Chondrocyte (in vitro differentiated cells): ENCODE measurements at places on chromosomes 11 and 22. TPM values are rescaled to one million over a fixed set of nuclear protein-coding genes. Genes with fewer than 3 reads are reported as not detected.
A peak's percentile ranks its signal among the peaks of the same experiment; 100 is the strongest.

Gene RIMBP3B
- total RNA-seq, result 0.15 to 0.67 TPM (median 0.27 TPM) in 3 replicates

Gene C11orf87
- 0.05 to 0.36 TPM (median 0.15 TPM) in 3 replicates for total RNA-seq

Gene LRRC74B
- not detected in 3 replicates for total RNA-seq

Gene TCN2
- 10.4 to 14.9 TPM (median 11.5 TPM) in 3 replicates for total RNA-seq

Gene SLCO2B1
- total RNA-seq, result 6.0 to 19.5 TPM (median 19.2 TPM) in 3 replicates

Gene KCNE3
- 0.46 to 0.72 TPM in 2 of 3 replicates, not detected in the other for total RNA-seq

Gene CST6
- total RNA-seq, result not detected in 3 replicates

Gene MYBPC3
- not detected in 3 replicates for total RNA-seq

Gene GTSE1
- total RNA-seq, result 7.2 to 8.2 TPM (median 7.3 TPM) in 3 replicates

Gene FIBIN
- total RNA-seq, result 98.5 to 258 TPM (median 102 TPM) in 3 replicates

DNA sequence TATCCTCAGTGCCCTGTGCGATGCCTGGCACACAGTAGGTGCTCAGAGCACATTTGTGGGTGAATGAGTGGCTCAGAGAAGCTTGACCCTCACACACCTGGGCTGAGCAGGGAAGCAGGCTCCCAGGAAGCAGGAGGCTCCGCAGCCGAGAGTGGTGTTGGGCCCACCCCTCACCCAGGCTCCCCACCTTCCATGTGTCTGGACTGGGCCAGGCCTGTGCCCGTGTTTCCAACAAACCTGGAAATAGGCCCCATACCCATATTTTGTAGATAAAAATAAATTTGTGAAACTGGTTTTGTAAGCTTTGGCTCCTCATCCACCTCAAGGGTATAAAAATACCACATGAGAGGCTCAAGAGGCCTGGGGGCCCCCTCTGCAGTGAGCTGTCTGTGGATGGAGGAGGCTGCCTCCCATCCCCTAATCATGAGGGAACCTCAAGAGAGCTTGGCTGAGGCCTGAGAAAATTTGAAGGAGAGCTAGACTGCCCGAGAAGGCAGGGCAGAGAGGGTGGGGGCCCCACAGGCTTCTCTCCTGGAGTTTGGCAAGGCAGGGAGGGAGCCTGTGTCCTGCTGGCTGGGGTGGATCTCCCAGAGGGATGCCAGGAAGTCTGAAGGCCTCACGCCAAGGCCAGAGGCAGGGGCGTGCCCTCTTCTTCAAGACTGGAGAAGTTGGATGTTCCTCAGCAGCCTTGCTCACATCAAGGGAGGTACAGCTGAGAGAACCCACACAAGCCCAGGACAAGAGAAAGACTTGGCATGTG, 147.0 kb upstream of the NECTIN1 start:
- no peak for DNase-seq

GRCh38 chr11:69364921-69365320, 71.0 kb downstream of the MYEOV start:
- DNase-seq, result no peak

- DNase-seq, result no peak
These were observed 766 bp downstream of the APOL2 start for GRCh38 chr22:36238373-36239149.

DNA sequence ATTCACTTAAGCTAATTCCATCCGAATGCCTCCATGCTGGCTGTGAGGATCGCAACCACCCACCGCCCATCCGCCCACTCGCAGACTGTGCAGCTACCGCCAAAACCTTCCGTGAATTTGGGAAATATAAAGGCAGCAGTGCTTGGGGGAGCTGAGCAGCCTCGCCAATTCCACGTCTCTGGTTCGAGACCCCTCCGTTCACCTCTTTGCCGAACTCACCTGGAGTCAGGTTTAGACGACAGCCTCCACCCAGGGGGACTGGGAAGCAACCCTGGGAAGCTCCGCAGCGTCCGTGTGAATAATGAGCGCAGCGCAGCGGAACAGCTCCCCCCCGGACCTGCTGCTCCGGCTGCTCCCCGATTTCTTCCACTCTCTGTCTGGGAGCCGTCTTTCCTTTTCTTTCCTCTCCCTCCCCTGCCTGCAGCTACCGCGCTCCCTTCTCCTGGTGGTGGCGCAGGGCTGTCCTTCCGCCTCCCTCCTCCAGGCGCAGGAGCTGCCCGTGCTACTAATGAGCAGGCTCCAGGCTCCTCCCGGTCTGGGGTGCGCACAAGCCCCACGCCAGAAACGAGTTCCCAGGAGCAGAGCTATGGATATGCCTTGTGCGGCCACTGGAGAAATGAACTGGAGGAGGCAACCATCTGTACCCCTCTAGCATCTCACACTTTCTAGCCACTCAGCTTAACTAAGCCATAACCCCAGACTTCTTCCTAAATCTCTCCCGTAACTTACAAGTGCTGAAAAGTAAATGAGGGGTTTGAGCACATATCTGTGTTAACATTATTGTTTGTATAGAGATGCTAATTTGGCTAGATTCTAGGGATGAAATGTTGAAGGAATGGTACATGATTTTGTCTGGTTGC, 107.3 kb downstream of the XKR3 start:
- DNase-seq, result peak; percentile 76

DNA sequence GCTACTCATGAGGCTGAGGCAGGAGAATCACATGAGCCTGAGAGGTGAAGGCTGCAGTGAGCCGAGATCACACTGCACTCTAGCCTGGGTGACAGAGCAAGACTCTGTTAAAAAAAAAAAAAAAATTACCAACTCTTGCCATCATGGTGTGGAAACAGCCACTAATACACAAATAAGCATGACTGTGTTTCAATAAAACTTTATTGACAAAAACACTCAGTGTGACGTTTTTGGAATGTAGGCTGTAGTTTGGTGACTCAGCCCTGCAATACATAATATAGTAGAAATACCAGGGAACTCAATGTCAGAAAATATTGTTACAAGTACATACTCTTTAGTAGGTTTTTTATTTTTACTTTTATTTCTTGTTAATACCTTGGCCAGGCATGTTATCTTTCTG, 207.1 kb downstream of the CASP12 start:
- DNase-seq, result no peak

- DNase-seq, result no peak
These were observed 6.9 kb downstream of the MUC6 start for GRCh38 chr11:1029654-1030053.

DNA sequence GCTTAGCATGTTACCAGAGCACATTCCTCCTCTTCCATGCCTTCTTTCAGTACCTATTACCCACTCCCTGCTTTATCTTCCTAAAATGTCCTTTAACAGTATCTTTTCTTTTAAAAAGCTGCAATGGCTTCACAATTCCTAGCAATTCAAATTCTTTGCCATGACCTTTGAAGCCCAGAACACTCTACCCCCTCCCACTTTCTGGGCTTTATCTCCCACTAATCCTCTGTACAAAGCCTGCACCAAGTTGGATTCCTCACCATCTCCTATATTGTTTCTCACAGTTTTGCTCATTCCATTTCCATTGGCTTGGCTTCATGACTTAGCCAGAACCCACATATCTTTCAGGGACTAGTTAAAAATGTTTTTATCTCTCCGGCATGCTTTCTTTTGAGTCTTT, 80.9 kb downstream of the FAM76B start:
- DNase-seq, result no peak

DNA sequence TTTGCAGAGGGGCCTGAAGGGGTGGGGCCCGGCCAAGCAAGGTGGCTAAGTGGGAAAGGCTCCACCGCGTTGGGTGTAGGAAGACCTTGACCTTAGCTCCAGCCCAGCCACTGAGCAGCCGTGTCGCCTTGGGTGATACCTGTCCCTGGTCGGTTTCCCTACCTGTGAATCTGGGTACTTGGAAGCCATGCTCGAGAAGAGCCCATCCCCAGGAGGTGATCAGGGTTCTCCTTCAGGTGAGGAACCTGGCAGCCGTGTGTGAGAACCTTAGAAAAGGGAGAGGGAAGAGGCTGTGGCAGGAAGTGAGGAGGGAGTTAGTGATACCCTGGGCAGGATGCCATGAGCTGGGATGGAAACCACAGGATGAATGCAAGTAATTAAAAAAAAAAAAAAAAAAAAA, 21.6 kb downstream of the PPARA start:
- no peak for DNase-seq

DNA sequence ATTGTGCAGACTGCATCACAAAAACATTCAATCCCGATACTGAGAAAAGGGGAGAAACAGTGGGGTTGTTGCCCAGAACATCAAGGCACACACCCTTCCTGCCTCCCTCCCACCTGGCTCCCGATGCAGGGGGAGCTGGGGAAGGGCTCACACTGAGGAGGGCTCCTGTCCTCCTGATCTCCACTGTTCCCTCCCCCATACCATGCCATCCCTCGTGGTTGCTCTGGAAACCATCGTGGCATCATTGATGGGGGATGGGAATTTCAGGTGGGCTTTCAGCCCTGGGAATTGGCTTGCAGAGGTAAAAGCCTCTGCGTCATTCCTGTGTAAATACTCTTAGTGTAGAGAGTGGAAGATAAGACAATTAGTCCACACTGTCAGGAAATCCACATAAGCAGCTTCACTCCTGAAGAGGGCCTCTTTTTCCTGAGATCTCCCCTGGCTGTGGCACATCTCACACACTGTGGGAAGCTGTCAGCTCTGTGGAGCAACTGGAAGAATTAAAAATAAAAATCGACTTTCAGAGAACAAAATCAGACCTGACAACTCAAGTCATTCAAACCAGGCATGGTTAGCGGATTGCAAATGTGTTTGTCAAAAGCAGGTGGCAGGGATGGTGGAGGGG, 176.0 kb downstream of the CHST1 start:
- no peak for DNase-seq

- DNase-seq, result no peak
These were observed 1289.4 kb downstream of the FAM181B start for GRCh38 chr11:81444297-81444696.

DNA sequence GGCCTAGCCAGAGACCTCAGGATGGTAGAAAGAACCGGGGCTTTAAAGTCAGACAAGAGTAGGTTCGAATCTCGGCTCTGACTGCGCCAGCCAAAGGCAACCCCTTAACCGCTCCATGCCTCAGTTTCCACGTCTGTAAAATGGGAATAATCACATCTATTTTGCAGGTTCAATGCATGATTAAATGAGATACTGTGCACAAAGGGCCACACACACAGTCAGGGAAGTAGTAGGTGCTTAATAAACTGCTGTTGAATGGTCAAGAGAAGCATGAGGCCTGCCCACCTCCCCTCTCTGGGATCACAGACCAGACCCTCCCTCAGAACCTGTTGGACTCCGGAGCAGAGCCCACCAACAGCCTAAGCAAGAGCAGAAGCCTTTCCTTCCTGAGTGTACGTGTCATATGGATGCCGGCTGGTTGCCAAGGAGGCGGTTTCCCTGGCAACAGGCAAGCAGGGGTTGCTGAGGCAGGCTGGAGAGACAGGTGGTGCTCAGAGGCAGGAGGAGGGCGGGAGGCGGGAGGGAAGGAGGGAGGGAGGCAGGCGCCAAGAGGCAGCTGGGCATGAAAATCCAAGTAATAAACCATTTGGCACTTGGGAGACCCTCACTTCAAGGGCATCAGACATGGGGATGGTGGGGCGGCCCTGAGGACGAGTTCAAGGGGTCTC, 43.9 kb downstream of the NFAM1 start:
- DNase-seq, result no peak

- no peak for DNase-seq
These were observed 1.8 kb downstream of the ALKBH8 start for GRCh38 chr11:107563702-107564101.

DNA sequence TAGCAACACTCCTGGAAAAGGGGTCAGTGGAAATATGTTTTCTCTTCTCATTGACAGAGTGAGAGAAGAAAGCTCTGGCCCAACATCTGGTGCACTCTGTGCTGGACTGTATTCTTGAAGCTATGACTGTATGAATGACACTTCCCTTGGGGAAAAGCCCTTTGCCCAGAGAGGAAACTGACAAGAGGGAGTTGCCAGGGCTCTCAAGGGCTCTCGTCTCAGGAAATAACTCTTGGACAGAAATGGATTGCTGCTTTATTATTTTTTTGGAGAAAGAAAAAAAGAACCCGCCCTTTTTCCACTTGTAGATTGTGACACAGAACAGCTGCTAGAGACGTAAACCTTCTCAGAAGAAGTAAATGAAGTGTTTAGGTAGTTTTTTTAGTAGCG, 11.4 kb downstream of the ETS1 start:
- no peak for DNase-seq

DNA sequence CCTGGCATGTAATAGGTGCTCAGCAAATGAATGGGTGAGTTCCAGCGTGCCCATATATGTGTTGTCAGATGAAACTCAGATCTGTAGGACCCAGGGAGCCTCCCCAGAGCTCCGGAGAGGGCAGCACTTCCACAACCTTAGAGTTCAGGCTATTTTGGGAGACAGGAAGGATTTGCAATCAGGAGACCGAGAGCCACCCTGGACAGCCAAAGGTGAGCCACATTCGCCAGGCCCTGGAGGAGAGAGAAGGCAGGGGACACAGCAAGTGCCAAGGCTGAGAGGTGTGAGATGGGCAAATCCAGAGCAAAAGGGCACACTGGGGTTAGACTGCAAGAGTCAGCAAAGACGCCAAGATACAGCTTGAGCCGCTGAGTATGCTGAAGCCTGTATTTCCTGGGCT, 66.4 kb downstream of the CD82 start:
- DNase-seq, result peak; percentile 26

DNA sequence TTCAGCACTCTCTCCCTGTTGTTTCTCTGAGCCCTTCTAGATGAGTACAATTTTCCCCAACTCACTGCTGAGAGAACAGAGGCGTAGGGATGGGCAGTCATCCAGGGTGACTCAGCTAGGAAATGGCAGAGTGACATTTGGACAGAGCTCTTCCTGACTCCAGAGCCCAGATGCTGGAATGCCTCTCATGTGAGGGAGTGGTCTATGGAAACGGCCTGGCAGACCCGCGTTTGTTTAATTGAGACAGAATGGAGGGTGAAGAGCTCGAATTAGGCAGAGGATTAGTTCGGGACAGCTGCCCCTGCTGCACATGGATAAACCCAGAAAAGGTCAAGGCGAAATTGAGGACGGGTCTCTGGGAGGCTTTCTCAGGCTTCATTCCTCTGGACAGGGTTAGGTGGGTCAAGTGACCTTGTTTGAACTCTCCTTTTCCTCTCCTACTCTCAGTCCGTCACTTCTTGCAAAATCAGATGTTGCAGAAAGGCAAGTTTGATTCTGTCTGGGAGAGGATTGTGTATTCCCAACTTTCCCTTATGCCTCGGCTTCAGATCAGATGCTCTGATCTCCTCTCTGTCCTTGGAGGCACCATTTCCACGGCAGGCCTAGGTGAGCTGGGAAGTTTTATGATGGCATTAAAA, 7.6 kb upstream of the LMO2 start:
- DNase-seq, result no peak

DNA sequence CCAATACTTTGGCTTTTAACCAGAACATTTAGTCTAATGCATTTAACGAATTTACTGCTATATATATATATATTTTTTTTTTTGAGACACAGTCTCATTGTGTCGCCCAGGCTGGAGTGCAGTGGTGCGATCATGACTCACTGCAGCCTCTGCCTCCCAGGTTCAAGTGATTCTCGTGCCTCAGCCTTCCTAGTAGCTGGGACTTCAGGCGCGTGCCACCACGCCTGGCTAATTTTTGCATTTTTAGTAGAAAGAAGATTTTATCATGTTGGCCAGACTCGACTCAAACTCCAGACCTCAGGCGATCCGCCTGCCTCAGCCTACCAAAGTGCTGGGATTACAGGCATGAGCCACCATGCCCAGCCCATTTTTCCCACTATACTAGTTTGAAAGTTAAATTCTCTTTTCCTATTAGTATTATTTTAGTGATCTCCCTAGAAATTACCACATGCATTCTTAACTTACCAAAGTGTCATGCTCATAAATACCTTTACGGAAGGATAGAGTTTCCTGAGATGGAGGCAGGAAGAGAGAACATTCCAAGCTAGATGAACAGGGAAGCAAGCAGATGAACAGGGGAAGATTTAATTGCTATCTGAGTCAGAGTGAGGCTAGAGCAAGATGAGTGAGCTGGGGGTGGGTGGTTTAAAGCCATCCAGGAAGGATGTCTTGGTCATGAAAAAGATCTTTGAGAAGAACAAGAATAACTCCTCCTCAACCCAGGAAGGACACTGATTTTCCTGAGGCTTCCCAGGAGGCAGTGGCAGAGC, 4.4 kb upstream of the PGAP2 start:
- DNase-seq, result no peak
